ENCODE measurements at places on chromosomes 12 and 14.

DNA sequence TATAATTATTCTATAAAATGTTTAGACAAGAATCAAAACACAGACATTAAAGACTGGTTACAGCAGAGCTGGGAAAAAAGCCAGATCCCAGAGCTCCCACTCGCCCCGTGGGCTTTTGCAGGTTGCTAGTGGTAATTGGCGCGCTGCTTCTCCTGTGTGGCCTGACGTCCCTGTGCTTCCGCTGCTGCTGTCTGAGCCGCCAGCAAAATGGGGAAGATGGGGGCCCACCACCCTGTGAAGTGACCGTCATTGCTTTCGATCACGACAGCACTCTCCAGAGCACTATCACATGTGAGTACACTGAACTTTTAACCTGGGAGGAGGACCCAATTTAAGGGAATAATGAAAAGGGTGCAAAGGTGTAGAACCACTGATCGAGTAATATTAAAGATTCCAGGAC, 7.5 kb downstream of the TMEM52B start:
- DNase-seq: no peak

DNA sequence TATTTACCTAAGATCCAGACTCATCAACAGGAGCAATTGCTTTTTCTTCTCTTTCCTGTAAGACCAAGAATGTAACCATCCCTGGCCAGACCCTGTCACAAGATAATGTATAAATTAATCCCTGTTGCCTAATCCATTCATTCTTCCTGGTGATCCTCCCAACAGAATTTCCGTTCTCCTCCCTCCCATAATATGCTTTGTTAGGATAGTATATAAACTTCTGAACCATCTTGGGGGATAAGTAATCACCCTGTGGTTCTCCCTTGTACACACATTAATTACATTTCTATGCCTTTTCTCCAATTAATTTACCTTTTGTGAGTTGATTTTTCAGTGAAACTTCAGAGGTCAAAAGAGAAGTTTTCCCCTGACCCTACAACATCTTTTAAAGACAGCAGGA, 76.2 kb upstream of the RASSF8 start:
- DNase-seq: no peak

DNA sequence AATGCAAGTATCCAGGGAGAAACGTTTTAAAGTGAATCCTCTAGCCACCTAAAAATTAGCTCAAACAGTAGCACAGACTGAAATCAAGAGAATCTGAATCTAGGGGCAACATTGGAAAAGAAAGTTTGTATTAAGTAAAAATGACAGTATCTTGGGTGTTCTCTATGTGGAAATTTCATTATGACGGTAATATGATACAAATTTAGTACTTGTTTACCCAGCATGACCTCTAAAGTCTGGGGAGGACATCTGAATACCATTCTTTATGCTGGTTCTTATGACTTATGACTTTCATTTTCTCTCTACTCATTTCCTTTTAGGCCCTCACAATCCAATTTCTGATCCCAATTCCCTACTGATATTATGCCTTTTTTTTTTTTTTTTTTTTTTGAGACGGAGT, 14.0 kb downstream of the GTSF1 start:
- DNase-seq: no peak

- DNase-seq: no peak
These were observed 39.1 kb downstream of the DDHD1 start for GRCh38 chr14:53113989-53114388.

GRCh38 chr14:95023115-95023514, 134.2 kb downstream of the DICER1 start:
- no peak for DNase-seq

GRCh38 chr14:92560106-92560865, 46.7 kb downstream of the RIN3 start:
- DNase-seq: no peak

DNA sequence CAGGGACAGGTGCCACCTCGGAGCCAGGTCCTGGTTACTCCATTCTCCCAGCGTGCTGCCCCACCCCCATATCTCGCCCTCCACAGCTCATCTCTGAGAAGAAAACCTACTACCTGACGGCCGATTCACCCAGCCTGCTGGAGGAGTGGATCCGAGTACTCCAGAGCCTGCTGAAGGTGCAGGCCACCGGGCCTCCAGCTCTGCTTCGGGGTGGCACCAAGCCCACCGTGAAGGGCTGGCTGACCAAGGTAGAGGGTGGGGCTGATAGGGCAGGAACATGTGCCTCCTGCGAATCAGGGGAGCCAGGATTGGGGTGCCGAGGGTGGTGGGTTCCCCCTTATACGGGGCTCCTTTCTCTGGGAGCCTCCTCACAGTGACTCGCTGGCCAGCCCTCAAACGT, 25.9 kb downstream of the PIGH start:
- no peak for DNase-seq

- DNase-seq: no peak
These were observed 1.1 kb upstream of the CKAP4 start for GRCh38 chr12:106248846-106249371.

Data from T follicular helper cell (primary cell).